ENCODE measurements at places on chromosomes 2 and 18.

DNA sequence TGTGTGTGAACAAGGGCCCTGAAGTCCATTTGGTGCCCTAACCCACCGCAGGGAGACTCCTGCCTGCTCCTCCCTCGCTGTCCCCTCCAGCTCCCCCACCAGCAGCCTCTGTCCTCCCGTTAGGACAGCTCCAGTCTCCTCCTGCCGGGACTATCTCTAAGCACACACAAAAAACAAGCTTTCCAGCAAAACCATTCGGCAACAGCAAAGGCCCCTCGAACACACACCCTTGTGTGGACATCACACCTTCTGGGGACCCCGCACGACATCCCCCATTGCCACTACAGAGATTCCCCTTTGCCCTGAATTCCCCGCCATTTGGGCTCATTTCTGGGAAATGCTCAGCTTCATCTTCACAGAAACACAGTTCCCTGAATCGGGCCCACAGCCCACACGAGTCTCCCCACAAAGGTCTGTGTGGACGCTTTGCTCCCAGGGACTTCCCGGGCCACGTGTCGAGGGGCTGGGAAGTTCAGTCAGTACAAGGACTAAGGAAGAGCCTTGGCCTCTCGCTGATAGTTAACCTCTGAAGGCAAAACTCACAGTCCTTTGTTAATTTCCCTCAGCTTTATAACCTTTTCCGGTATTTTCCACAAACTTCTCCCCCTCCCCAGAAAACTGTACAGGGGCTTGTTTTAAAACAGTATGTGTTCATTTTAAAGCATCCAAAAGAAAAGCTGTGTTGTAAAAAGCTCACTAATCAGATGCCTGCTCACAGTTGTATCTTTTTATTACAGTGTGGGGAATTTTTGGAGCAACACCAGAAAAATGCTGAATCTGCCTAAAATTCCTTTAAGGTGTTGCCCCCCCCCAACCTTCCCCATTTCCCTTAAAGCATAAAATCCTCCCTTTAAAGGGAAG is 25.9 kb downstream of the SMAD7 start:
- DNase-seq = no peak

GRCh38 chr2:135840601-135841000 is 3.6 kb upstream of the LCT start:
- no peak for DNase-seq

GRCh38 chr2:68762665-68763064 is 28.1 kb downstream of the ARHGAP25 start:
- no peak for DNase-seq

GRCh38 chr18:79199691-79200374 is 130.6 kb downstream of the ATP9B start:
- peak; percentile 11 for DNase-seq

Measured in kidney glomerular epithelial cell (primary cell).